ENCODE measurements at places on chromosomes 6 and 20.
A peak's percentile ranks its signal among the peaks of the same experiment; 100 is the strongest.

GRCh38 chr20:34553366-34553867, 5.1 kb upstream of the MAP1LC3A start:
- no peak for DNase-seq

- no peak for DNase-seq
Measured at GRCh38 chr20:4076671-4077070, 61.3 kb upstream of the RNF24 start.

DNA sequence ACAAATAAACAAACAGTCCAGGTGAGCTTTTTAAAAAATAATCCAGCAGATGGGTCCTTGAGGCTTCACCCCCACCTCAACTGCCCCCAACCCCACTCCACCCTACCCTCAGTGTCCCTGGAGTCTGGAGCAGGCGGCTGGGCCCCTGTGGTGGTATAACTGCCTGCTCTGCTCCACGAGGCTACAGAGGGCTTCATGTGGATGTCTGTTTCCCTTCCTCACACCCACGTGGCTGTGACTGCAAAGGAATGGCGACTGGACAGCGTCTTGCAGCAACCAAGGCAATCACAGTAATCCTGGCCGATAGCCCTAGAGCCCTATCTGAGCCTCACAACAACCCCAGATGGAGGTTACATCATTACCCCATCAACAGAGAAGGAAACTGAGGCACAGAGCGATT, 76.5 kb downstream of the SLC2A10 start:
- DNase-seq, result no peak

- DNase-seq, result no peak
Measured at GRCh38 chr6:42512579-42512978, 51.2 kb upstream of the UBR2 start.

GRCh38 chr6:13796781-13797180, 17.6 kb downstream of the MCUR1 start:
- DNase-seq, result no peak

GRCh38 chr6:21437581-21437980, 156.0 kb upstream of the SOX4 start:
- no peak for DNase-seq

DNA sequence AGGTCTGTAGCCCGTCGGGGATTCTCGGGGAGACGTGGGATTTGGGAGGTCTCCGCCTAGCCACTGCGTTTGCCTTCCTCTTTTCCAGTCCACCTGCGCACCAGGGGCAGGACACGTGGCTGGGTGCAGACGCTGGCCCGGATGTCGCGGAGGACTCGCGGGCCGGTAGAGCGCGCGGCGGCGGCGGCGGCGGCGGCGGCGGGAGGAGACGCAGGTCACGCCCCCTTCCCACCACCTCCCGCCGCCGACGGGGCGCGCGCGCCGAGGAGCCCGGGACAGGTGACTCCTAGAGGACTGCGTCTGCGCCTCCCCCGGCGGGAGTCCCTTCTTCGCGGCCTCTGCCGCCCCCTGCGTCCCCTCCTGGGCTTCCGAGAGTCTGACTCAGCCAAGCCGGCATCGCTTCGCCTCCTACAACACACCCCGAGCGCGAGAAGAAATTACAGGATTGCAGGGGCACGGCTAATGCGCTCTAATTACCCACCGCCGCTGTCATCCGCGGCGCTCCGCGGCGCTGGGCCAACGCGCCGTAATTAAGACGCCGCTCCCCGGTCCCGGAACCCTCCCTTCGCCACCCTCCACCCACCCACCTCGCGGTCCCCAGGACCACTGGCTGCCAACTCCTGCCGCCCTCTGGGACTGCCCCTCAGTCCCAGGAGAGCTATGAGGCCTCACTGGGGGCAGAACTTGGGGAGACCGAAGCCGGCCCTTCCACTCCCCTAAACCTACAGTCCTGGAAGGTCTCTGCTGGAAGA, 124.5 kb downstream of the MRPL14 start:
- peak; percentile 59 for DNase-seq

DNA sequence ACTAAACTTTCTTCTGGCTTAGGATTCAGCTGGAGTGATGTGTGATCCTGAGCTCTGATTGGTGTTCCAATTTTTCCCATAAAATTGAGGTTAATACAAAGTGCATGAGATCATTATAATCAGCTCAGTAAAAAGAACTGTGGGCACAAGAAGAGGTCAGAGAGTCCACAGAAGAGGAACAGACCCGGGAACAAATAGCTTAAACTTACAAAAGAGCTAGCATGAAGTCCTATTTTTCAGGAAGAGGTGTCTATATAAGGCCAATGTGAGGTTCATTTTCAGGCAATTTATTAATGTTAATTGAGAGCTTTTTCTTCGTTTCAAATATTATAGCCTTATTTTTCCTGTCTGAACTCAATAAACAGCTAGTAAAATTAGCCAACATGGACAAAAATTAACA, 26.9 kb upstream of the STX11 start:
- DNase-seq, result no peak

GRCh38 chr6:108455688-108456087, 105.0 kb upstream of the FOXO3 start:
- no peak for DNase-seq

- DNase-seq, result no peak
Measured at GRCh38 chr20:16364320-16364687, 208.9 kb downstream of the KIF16B start.

DNA sequence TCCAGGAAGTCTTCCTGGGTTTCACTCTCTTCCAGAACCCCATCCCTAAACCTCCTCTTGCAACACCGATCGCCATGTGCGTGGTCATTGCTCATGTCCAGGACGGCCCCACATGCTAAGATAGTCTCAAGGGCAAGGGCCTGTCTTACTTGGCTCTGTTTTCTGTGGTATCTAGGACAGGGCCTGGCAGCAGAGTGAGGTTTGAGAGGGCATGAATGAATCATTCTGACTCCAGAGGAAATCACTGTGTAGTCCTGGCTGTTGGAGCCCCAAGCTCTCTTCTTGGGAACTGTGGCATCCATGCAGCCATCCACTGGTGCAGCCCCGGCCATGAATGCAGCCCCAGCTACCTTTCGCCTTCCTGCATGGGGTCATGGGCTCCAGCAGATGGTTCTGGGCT, 12.4 kb downstream of the SIRPA start:
- DNase-seq, result no peak

DNA sequence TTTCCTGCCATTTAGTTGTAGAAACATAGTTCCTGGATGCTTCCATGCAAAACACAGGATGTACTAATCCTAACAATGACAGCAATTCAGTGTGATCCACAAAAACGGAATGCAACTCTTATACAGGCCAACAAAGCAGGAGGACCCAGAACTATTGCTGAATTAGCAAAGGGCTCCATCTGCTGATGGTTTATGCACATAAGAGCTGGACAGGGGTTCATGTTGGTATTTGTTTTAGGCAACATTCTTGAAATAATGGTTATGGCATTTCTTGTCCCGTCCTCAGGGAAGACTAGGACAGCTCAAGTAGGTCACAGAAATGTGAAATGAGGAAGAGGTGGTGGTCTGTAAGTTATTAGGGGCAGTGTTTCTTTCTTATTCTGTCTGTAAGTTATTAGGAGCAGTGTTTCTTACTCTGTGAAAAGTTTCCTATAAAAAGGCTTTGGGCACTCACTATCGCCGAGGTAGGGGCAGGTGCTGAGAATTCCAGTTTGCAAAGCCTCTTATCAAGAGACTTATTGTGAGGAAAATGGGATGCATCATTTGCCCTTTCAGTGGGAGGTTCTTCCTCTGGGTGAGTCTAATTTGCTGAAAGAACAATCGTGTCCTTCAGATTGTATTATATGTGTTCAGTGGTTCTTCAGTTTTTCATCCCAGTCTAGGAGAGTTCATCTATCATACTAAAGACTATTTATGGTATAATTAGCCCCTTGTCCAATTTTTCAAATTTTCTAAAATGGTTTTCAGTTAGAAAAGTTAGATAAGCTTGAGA, 171.1 kb downstream of the MCHR2 start:
- no peak for DNase-seq

DNA sequence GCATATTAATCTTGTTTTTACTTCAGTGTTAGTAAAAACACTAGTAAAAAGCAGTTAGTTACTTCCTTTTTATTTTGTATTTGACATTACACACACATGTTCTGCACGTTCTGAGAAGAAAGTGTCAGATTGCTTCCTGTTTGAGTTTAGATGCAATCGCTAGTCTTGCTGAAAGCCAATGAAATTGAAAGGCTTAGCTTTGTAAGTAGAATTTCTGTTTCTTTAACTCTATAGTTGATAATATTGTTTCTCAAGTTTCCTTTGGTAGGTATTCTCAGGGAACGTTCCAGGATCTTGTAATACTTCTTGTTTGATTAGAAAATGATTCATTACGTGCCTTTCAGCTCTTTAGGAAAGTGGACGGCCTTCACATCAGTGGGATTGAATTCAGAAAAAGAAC, 55.0 kb downstream of the CDKAL1 start:
- DNase-seq, result no peak

DNA sequence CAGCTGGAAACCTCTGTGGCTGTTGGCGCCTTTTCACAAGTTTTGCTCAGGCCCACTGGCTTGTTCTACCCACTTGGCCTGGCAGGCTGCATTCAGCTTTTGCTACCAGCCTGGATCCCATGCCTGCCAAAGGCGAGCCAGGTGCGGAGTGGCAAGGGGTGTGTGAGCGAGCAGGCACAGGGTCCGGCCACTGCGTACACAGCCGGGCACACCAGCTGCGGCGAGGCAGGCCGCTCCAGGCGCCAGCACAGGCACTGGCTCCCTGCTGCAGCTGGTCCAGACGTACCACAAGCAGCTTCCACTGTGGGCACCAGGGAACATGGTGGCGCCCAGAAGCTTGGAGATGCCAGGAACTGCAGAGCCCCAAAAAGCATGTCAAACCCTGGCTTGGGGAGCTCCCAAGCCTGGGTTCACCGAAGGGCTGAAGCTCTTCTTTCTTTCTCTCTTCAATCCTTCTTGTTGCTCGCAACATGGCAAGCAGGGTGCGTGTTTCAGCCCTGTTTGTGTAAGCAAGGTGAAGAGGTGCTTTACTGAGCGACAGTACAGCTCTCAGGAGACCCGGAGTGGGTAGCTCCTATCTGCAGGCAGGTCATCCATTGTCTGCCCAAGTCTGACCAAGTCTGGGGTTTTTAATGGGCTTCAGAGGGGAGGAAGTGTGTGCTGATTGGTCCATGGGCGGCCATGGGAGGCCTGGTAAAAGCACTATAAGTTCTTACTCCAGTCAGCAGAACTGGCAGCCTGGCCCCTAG, 32.6 kb upstream of the GRM4 start:
- DNase-seq, result no peak

DNA sequence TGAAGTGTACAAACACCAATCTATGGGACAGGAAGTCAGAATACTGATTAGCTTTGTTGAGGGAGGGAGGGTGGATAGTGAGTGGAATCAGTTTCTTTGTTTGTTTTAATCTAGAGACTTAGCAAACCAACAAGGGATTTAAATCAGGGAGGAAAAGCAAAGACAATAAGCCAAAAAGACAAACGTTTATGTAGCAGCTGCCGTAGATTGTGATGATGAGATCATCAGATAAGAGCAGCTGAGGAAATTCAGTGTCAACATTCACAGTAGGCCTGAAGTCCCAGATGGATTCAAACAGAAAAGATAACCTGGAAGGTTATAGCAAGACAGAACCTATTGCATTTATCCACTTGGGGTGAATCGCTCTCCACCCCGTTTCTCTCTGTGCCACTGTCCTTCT, 104.9 kb upstream of the SYNDIG1 start:
- DNase-seq, result no peak

DNA sequence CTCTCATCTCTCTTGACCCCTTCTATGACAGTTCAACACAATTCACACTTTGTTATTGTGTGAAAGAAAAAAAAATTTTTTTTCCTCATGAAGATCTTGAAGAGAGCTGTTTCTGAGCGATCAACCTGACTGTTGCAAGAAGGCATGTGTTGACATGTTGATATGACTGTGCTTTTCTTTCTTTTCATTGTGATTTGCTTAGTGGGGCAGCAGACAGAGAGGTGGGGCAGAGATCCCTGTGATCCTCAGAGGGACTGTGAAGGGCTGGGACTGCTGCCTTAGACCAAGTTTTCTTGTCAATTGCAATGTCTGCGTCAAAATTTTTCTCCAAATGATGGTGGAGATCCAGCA, 70.8 kb upstream of the IYD start:
- DNase-seq, result no peak

DNA sequence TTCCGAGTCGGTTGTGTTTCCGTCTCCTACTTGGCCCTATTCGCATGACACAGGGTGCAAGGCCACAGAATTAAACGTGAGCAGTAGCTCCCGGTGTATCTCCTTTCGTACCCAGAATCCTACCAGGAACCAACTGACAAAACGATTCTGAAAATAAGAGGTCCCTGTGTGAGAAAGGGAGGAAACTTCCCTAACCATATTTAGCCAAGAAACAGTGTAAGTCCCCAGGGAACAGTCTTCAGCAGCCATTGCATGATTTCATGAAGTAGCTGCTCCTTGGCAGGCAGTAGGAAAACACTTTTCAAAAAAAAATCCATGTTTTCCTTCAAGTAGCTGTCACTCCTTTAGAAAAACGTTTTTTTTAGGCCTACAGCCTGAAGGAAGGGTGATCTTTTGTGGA, 46.9 kb downstream of the PDE10A start:
- DNase-seq, result no peak

GRCh38 chr6:125717120-125717731, 32.2 kb upstream of the HEY2 start:
- no peak for DNase-seq

DNA sequence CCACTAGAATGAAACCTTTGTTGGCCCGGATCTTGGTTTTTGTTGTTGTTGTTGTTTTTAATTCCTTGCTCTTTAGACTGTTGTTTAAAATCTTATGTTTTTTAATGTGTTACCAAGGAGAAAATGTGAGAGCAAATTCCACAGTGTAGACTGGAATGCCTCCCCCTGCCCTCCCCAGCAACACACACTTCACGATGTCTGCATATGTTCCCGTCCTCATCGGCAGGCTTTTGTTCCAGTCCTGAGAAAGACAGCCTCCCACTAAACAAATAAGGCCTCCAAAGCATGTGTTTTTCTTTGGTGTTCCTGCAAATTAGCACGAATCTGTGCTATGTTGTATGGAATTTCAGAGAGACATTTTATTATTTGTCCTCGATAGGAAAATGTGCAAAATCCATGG, 263.3 kb upstream of the QKI start:
- no peak for DNase-seq

DNA sequence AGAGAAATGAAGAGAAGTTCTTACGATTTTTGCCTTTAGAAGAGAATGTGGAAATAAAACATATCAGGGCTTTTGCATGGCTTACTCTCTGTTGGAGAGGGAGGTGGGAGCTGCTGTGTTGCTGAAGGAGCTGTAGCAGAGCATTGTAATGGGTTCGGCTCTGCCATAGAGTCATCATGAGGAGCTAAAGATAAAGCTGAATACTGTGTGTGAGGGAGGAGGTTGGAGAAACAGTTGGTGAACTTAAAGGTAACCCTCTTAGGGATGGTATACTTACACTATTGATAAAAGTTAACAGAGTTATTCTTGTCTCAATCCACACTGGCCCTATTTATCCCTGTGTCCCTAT, 34.8 kb downstream of the CTNNBL1 start:
- no peak for DNase-seq
